T-helper 2 cell treated with Interferon-gamma antibody and Interleukin-4, amounts not matched to agents 5 μg/mL and 100 μg/mL, for 36 hours (primary cell): ENCODE measurements at places on chromosomes 11 and 22.

- no peak for DNase-seq
Observed at GRCh38 chr22:50712341-50713007, 25.5 kb upstream of the ACR start.

DNA sequence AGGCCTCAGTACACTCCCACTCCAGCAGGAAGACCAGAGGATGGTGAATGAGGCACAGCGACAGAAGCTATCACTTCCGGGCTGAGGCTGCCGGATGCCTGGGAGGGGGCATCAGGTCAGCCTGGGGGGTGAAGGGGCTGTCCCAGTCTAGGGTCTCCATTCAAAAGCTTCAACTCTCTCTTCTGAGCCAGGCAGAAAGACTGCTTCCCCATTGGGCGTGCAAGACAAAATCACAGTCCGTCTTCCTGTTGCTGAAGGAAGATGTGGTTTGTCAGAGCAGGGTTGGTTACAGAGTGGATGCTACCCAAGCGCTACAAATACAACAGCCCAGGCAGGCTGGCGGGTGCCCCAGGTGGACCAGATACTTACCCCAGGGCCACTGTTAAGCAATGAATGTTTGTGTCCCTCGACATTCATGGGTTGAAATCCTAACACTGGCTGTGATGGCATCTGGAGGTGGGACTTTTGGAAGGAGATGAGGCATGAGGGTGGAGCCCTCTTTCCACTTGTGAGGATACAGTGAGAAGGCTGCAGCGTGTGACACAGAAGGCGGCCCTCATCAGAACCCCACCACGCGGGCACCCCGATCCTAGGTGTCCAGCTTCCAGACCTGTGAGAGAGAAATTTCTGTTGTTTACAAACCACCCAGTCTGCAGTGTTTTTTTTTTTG is 12.0 kb downstream of the UPK3A start:
- no peak for DNase-seq

DNA sequence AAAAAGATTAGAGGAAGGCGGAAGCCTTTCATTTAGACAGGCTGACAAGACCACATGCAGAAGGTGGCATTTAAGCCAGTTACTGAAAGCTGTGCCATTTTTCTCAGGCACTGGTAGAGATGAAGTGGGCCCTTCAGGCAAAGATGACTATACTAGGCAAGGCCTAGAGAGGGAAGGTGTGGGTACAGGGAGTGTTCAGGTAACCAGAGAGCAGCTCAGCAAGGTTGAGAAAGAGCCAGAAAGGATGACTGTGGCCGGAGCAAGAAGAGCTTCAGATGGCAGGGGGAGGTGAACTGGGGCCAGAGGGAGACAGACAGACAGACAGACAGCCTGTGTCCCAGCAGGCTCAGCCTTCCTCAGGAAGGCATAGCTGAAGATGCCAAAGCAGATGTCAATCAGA is 88.1 kb upstream of the NARS2 start:
- no peak for DNase-seq

- DNase-seq = no peak
Observed at GRCh38 chr11:113994077-113994954, 19.4 kb downstream of the HTR3A start.

- no peak for DNase-seq
Observed at GRCh38 chr11:79371152-79371551, 69.7 kb downstream of the TENM4 start.
